ENCODE measurements at places on chromosomes 2 and 18.

- DNase-seq: no peak
Measured at GRCh38 chr2:172931256-172931894, 144.3 kb upstream of the MAP3K20 start.

GRCh38 chr2:73255007-73255644, 21.0 kb downstream of the CCT7 start:
- DNase-seq: no peak

DNA sequence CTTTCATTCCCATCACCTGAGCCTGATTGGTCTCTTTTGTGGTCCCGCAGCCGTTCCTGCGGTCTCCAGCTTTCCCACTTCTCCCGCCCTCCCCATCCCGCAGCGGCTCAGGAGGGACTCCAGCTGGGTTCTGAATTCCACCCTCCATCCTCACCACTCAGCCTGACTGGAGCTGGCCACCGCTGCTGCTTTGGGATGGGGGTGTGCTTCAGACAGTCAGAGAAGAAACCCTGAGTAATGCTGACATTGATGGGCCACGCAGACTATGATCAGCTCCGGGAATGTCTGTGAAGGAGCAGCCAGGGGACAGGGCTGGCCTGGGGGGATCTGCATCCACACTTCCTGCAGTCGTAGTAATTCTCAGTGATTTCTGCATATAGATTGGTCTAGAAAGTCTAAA, 45.9 kb upstream of the TXNDC2 start:
- DNase-seq: no peak

GRCh38 chr2:95761556-95761955, 169.8 kb downstream of the TRIM43 start:
- DNase-seq: no peak

GRCh38 chr2:187302586-187302985, 145.5 kb downstream of the CALCRL start:
- DNase-seq: peak; percentile 9

DNA sequence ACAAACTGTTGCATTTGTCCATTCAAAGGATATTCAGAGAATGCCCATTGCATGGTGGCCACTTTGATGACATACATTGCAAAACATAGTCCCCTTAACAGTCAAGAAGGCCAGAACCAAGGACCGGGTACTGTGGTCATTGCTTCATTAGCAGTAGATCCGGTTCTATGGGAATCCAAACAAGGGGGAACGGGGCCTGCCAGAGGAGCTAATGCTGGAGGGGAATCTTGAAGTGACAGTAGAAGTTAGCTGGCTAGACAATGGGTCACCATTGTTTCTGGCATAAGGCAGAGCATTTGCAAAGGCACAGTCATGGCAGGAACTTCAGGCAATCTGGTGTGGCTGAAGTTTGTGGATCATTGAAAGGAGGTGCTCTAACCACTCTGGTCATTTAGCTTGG, 279.7 kb downstream of the SS18 start:
- no peak for DNase-seq

Data from GM03348 (cell line).